Osteoblast (primary cell): ENCODE measurements at places on chromosomes 16 and 17.
A peak's percentile ranks its signal among the peaks of the same experiment; 100 is the strongest.

DNA sequence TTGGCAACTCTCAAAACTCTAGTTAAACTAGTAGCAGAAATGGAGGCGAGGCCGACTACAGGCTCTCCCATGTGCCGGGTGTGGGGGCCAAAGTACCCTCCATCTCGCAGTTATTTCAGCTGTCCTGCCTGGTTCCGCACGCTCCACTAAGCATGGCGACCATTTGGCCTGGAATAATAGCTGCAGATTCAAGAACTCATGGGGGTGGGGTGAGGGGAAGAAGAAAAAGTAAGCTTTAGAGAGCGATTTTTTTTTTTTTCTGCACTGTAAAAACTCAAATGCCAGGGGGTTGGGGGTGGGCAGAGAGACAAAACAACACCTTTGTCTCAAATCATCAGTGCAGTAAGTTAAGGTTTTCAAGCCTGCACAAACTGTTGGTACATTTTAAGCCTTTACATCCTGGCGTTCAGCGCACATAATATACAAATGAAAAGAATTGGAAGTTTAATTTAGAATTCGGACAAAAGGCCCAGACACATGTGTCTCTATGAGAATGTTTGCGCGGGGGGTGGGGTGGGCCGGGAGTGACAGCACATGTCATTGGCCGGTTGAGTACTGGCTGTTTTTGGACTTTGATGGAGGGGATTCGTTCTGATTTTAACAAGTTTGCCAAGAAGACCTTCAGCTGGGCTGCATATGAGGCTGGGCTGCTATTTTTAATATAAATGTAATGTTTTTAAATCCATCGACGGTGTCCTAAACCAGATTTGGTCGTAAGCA is 694.7 kb upstream of the SALL1 start:
- no peak for DNase-seq

DNA sequence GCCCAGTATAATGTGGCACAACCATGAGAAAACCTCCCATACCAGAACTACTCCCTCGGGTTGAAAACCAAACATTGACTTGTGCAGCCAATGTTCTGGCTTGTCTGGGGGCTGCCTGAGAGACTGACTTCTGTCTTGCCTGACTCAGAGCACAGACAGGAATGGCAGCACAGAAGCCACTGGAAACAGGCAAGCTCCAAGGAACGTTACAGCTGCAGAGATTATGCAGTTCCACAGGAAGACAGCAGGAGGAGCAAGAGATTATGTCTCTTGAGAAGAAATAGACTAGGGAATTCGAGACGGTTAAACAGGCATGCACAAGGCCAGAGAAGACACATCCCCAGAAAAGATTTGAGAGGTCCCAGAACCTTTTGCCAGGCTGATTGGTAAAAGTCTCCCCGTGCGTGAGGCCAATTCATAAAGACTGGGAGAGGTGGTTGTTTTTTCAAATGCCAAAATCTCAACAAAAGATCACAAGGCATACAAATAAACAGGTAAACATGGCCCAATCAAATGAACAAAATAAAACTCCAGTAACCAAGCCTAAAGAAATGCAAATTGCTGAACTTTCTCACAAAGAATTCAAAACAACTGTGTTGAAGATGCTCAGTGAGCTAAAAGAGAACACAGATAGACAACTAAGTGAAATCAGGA is 90.6 kb upstream of the CDH5 start:
- DNase-seq, result peak; percentile 88

DNA sequence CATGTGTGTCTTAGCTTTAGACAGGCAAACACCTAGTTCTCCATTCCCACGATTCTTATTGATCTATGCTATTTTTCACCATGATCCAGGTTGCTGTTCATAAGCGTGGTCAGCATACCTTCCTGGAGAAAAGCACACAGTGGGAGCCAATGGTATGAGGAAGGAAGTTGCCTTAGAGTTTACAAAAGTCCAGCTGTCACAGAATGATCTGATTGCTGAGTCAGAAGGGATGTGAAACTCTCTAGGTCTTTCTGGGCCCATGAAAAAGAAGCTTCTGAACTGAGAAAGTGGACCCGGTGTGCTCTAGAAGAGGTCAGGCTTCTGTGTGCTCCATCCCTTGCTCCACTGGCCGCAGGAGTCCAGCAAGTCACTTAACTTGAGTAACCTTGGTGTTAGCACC is 71.0 kb upstream of the CCL1 start:
- DNase-seq, result no peak

- DNase-seq, result no peak
These were observed 10.4 kb downstream of the HSD11B2 start for GRCh38 chr16:67441271-67441753.

DNA sequence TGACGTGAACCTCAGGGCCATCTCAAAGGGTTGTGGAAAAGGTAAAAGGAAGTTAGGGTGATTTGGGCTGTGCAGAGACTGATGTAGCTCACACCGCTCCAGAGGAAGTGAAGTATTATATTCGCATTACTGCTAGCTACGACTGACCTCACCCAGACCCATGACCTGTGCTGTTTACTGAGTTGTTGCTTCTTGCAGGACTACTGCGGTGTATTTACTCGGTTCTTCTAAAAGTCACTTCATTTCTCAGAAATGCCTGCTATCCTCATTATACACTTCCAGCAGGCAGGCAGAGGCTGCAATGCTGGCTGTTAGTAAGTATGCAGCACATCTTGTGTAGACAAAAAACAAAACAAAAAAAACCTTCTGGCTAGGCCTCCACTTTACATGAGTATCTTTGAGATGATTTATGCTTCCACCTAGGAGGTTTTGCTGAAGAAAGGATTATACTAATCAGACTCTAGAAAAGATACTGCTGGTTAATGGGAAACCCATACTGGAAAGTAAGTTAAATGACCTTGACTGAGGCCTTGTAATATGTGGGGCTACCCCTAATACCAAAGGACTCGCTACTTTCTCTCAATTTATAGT is 76.0 kb downstream of the CREBBP start:
- DNase-seq, result no peak

DNA sequence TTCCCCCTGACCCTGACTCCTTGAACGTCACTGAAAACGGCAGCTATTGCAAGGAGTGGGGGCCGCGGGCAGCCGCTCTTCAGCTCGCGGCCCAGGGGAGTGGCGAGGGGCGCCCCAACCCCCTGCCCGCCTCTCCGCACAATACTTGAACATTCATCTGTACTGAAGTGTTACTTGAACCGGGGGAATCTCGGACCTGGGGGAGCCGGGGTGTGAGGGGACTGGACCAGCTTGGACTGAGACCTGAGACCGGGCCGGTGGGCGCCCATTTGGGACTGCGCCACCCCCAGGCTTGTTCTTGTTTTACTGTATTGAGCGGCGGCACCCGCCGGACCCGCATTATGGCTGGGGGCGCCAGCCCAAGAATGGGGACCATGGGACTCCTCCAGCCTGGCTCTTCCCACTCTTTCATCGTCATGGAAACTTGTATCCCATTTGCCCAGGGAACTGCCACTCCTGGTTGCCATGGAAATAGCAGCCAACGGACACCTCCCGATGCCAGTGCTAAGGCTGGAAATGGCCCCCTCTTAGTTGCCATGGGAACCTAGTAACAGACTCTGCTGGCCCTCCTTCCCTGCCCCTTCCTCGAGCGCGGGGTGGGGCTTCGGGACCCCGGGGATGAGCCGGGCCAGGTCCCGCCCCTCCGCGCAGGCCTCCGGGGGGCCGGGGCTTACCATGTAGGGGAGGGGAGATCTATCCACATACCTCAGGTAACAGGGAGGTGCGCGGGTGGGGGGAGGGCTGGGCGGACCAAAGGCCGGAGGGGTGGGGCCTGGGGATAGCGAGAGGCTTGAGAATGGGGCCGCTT is 805 bp upstream of the ORAI3 start:
- peak; percentile 99 for DNase-seq
